Spleen (tissue), 13 donors: ENCODE measurements at places on chromosomes 11 and 22. TPM values are rescaled to one million over a fixed set of nuclear protein-coding genes. Genes with fewer than 3 reads are reported as not detected.

The NXPE2 gene
- not detected for polyA plus RNA-seq

DNA sequence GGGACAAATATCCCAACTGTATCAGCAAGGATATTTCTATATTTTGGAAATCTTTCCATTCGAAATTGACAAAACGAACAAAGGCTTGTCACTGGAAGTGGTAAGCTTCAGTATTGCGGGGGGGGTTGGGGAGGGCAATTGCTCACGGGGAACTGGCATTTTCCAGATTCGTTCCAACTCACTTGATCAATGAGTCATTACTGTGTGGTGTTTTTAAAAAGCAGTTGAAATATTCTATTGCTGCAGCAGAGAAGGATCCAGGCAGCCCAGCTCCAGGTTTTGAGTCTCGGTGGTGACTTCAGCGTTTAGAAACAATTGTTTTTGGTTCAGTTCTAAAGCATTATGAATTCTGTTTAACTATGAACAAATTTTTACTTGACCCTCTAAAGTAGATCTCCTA, 33.8 kb upstream of the FBLN1 start:
- no peak for DNase-seq

The MEI1 gene
- 22.6 TPM for polyA plus RNA-seq

- no peak for DNase-seq
These were observed 22.1 kb downstream of the CHKA start for GRCh38 chr11:68099057-68099456.

DNA sequence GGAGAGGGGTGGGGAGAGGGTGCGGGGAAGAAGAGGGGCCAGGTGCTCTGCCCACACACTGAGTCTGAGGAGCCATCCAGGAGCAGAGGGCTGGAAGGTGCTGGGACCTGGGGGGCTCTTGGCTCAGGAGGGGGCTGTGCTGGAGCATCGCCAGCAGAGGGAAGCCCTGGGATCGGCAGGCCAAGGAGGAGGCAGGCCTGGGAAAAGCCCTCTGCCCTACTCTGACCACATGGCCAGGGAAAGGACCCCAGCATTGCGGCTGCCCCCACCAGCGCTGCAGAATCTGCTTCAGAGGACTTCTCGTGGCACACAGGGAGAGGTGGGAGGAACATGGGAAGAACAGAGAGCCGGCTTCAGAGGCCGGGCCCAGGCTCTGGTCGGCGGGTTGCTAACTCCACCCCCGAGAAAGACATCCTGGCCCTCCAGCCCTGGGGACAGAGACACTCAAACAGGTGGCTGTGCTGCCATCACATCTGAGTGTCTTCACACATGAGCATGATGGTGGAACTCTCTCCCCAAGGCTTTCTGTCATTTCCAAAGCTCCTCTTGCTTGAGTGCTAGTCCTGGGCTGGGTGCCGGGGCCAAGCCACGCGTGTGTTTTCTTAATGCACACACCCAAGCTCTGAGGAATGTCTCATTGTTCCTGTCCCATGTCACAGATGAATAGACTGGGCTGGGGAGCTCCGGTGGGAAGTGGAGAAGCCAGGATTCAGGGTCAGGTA, 1378.0 kb downstream of the BRD1 start:
- DNase-seq, result peak; percentile 51

The VSIG10L2 gene
- 3.6 TPM for polyA plus RNA-seq

GRCh38 chr22:39236321-39237317, 8.2 kb downstream of the PDGFB start:
- DNase-seq, result no peak

DNA sequence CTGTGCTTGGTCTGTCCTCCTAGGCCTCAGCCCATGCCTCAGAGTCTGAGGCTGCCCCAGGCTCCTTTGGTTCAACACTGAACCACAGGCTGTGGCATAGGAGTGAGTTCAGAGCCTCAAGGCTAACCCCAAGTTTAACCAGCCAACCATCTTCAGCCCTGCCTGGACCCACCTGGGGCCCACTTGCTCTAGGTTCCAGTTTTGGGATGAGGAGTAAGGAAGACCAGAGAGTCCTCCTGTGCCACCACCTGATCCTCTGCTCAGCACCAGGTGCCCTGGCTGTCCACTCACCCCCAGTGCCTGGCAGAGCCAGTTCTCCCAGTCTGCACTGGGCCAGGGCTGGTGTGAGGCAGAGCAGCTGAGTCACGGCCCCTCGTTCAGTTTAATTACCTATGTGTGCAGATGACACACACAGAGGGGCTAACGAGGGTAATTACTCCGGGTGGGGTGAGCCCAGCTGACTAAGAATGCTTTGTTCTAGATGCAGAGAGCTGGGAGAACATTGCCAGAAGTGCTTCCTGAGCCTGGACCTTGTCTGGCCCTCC, 12.0 kb upstream of the TMPRSS13 start:
- DNase-seq, result peak; percentile 46
